ENCODE measurements at places on chromosomes 7 and 10. TPM values are rescaled to one million over a fixed set of nuclear protein-coding genes. Genes with fewer than 3 reads are reported as not detected.
A peak's percentile ranks its signal among the peaks of the same experiment; 100 is the strongest.

DNA sequence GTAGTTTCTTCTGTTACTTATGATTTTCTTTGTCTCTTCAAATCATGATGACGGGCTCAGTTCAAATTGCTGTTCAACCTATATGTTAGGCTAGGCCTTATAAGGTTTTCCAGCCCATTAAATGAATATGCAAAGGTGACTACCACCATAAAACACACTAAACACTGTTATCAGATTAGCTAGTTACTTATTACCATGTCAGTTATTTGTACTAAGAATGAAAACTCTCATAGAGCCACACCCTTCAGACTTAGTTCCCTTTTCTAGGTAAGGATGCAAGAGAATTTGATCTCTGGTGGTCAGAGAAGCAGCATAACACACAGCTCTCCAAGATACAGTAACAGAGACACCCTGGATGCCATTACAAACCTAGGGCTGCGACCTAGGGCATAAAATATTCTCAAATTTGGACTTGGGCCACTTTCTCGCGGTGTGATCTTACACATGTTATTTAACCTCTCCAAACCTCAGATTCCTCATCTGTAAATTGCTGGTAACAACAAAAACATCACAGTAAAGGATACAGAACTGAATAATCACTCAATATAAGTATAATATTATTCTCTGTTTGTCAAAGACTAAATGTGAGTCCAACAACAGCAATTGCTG is 35.6 kb downstream of the ANKMY2 start:
- no peak for DNase-seq

- DNase-seq = no peak
These were observed 465.3 kb downstream of the REEP3 start for GRCh38 chr10:63986536-63986935.

DNA sequence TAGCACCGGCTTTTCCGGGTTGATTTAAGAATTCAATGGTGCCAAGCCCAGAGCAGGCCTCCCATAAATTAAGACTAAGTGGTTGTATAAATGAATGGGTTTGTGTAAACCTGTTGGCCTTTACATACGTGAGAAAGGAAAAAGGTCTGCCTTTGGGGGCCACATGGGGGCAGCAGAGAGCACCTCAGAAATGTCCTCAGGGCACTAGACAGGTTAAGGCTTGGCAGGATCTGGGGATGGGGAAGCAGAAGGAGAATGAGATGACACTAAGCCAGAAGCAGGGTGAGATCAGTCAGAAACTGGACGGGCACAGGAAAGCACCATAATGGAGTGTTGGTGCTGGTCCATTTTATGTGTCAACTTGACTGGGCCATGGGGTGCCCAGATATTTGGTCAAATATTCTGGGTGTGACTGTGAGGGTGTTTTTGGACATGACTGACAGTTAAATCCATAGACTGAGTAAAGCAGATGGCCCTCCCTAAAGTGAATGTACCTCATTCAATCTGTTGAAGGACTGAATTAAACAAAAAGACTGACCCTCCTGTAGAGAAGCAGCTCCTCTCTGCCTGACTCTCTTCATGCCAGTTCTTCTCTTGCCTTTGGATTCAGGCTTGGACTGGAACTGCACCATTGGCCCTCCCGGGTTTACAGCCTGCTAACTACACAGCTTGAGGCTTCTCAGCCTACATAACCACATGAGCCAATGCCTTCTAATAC is 58.9 kb downstream of the FRMPD2 start:
- DNase-seq = peak; percentile 18

- no peak for DNase-seq
These were observed 998.2 kb downstream of the REEP3 start for GRCh38 chr10:64519427-64519826.

DNA sequence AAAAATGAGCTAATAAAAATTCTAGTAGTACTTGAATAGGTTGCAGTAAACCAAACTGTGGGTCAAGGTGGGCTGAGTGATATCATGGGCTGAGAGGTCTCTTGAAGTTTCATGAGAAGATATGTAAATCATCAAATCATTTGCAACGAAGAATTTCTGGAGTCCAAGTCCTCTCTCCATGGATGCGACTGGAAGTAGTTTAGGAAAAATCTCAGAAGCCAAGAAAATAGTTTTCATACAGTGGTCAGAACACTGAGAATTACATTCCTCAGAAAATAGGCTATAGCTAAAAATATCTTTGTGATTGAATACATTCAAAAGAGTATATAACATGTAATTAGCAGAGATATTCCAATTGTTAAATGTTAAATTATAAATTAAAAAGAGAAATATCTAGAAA is 3.6 kb upstream of the IFIT1 start:
- DNase-seq = no peak

DNA sequence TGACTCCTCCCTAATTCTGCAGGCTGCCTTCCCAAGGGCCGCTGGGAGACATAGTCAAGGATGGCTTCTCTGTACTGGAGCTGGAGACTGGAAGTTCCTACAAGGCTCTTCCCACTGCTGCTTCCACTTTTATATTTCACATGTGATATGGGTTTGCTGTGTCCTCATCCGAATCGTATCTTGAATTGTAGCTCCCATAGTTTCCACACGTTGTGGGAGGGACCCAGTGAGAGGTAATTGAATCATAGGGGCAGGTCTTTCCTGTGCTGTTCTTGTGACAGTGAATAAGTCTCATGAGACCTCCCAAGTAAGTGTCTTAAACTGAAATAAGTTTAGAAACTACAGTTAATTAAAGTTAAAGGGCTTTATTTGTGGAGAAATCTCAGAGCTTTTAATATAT is 47.0 kb upstream of the BICC1 start:
- DNase-seq = no peak

DNA sequence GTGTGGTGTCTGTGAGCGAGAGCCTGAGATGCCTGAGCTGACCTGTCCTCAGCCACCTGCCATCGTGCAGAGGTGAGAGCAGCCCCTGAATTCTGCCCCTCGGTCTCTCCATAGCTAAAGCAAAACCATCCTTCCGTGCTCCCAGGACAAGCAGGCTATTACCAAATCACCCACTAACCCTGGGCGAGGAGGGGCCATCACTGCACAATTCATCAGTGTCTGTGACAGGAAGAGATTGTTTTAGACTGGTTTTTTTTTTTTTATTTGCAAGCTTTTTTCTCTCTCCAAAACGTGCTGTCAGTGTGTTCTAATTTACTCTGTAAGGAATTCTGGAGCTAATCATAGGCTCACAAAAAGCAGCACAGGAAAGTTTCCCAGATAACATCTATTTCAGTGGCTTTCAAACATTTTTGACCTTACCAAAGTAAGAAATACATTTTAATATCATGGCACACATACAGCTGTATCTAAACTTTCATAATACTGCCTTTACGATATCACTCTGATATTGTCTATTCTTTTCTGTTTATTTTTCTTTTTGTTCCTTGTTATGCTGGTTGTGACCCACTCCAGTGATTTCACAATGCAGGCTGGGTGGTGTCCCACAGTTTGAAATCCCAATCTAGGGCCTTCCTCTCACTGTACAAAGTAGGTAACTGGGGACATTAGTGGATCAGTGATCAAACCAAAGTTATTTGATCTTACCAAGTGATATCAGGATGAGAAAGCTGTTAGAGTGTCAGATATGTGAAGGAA is 62.8 kb downstream of the EGFR start:
- no peak for DNase-seq

GRCh38 chr10:46091828-46092523 is 45.9 kb upstream of the MSMB start:
- DNase-seq = no peak

- DNase-seq = no peak
These were observed 49.7 kb downstream of the DNAJC12 start for GRCh38 chr10:67788028-67788886.

- DNase-seq = no peak
These were observed 306.5 kb upstream of the NEBL start for GRCh38 chr10:21203473-21204107.

DNA sequence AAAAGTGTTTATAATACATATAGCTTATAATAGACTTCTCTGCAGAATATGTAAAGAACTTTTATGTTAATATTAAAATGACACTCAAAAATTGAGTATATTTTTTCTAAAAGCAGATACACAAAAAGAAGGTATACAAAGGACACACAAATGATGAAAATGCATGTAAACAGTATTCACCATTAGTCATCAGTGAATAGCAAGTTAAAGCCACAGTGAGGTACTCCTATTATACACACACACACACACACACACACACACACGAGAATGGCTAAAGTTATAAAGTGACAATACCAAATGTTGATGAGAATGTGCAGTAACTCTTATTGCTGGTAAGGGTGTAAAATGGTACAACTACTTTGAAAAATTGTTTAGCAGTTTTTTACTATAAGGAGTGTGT is 92.9 kb downstream of the ITGB1 start:
- no peak for DNase-seq

The AGR2 gene
- not detected for total RNA-seq

The CLEC2L gene
- total RNA-seq = not detected

The ADARB2 gene
- total RNA-seq = 0.21 TPM

The CFAP46 gene
- total RNA-seq = 4.8 TPM

The EPHA1 gene
- not detected for total RNA-seq
